ENCODE measurements at places on chromosomes 13 and 19.

- DNase-seq = no peak
These were observed 502.3 kb downstream of the FOXO1 start for GRCh38 chr13:40164133-40164532.

DNA sequence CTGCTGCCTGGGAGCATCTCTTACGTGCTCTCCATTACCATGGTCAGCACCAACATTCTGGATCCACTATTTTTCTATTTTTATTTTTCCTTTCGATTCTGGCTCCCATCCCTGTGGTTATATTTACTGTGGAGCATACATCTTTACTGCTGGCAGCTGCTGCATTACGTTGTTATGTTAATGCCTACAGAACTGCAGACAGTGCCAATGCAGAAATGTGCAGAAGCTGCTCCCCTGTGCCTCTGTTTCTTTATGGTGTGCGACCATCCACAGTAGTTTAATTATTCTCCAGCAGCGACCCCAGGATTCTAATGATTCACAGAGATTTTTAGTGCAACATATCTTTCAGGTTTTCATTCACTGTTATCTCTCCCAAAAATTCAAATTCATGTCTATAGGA, 911.7 kb upstream of the SLITRK6 start:
- DNase-seq = no peak

- DNase-seq = no peak
These were observed 179.6 kb upstream of the HTR2A start for GRCh38 chr13:47076500-47076899.

DNA sequence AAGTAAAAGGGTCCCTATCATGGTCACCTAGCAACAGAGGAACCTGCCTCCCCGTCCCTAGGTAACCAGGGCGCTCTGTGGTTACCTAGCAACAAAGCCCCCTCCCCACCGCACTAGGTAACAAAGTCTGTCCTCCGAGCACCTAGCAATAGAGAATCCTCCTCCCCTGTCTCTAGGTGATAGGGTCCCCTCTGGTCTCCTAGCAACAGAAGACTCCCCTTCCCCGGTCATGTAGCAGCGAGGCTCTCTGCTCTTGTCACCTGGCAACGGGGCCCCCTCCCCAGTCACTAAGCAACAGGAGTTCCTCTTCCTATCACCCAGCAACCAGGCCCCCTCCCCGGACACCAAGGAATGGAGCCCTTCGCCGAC, 307 bp downstream of the JOSD2 start:
- DNase-seq = no peak

GRCh38 chr13:79861731-79862130, 380.8 kb downstream of the NDFIP2 start:
- no peak for DNase-seq

GRCh38 chr13:27359199-27359821, 65.1 kb upstream of the GTF3A start:
- peak; percentile 56 for DNase-seq

DNA sequence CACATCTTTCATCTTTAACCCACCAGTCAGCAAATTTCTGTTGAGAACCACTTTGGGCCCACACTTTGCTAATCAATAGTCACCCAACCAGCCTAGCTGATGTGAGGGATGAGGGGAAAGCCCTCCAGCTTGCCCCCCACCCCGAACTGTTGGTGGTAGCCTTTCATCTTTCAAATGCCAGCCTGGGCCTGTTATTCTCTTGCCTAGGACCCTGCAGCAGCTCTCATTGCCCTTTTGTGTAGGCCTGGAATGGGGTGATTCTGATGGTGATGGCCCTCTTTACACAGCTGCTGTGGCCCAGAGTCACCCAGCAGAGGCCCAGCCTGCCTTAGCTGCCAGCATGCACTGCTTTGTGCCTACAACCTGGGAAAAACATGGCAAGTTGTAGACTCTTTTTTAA, 294.5 kb downstream of the SLC7A1 start:
- no peak for DNase-seq

DNA sequence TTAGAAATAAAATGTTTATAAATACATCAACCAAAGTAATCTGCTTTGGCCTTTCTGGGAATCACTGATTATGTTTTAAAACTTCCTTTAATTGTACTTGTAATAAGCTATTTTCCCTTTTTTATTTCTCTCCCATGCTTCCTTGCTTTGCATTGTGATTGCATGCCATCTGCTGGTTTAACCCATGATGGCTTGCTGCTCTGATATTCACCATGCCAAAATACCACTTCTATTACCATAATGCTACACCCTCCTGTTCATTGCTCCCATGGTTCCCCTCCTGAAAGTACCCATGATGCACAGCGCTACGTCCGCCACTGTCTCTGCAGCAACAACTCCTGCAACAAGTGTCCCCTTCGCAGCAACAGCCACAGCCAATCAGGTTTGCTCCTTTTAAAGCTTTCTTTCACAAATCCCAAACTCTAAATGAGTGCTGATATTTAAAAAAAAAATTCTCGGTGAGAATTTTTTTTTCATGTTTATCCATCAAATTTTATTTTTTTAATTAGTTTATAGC, 67.7 kb upstream of the RAP2A start:
- no peak for DNase-seq

DNA sequence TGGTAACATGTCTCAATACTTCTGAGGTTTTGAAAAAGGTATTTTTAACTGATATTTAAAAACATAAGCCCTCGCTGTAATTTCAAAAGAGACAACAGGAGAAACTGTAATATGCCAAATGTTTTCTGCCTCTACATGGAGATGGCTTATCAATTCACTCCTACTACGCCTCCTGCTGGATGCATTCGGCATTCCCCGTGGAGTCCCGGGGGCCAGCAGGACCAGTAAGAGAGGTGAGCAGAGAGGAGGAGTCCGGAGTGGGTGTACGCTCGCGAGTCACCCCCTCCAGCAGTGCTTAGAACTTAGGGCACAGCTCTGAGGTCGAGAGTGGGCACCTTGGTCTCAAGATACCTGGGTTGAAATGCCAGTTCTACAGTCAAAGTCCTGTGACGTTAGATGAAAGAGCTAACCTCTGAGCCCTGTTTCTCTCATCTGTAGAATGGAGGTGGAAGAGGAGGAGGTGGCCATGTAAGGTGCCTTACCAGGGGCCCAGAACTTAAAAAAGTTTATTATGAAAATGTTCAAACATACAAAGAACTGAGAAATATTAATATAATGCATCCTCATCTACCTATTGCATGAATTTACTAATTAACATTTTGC, 110.2 kb downstream of the STK24 start:
- DNase-seq = peak; percentile 16

GRCh38 chr19:2239771-2240770, 3.4 kb downstream of the SF3A2 start:
- DNase-seq = peak; percentile 49

- DNase-seq = no peak
These were observed 206.5 kb upstream of the TSHZ3 start for GRCh38 chr19:31555634-31556215.

DNA sequence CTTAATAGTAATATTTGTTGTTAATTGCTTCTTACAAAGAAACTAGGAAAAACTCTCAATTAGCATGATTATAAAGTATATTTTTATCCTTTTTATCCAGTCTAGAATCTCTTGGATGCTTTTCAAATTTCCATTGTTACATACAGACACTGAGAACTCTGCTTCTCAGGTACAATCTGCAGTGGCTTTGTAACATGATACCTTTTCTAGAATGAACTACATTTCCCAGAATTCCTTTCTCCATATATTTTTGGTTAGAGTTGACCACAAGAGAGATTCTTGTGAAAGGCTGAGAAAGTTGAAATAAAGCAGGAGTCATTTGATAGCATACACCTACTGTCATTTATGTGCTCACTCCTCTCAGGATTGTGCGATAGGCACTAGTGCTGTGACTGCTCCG, 148.6 kb downstream of the SLITRK6 start:
- DNase-seq = no peak

DNA sequence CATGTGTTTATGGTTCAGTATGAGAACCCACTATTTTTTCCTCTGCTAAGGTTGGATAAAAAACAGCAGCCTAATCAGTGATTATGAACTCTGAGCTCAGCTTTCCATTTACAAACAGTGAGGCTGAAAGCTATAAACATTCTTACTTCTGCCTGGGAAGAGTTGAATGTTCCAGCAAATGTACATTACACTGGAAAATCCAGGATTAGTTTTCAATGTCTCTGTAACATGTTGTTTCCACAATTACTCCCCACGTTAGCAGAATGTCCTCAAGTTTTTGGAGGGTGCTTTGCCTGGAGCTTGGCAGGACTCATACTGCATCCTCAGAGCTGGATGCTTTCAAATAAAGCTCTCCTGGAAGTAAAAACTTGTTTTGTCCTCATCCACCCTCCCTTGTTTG, 150.4 kb downstream of the POSTN start:
- DNase-seq = no peak

- DNase-seq = no peak
These were observed 34.3 kb downstream of the POU4F1 start for GRCh38 chr13:78569029-78569428.

DNA sequence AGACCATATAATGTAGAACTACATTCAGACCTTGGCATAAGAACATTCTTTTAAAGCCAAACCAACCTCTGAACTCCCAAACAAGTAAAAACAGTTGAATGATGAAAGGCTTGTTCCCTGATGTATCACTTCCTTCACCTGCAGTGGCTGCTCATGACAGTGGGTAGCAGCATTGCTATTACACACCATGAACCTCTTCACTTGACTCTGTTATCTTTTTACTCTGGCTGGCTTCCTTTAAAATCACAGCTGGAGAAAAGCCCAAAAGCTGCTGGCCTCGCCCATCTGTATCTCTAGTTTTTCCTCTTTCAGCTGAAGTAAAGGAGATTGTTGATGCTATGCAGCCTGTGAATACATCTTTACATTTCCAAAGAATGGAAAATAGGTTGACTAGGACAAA, 22.6 kb downstream of the THSD1 start:
- DNase-seq = no peak

DNA sequence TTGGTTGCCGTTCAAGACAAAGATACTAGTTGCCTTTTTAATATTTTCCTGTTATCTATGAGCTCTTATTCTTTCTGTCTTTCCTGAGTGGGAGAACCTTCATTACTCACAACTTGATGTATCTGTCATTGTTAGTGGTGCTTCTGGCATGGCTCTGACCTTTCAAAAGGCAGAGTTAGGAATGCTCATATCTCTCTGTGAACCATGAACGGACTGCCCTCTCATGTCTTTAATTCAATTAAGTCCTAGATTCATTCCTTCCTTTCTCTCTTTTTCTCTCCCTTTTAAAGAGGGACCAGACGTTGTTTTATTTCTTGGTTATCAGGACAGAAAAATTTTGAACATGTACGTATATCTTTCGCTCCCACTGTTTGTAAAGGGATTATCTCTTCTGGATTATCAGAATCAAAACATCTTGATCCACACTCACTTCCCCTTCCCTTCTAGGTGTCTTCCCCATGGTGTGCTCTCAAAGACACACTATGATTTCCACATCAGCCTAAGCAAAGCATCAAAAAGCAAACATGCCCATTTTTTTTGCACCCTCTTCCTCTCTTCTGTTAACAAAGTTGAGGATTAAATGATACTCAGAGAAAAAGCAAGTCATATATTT, 90.3 kb downstream of the LRCH1 start:
- no peak for DNase-seq

DNA sequence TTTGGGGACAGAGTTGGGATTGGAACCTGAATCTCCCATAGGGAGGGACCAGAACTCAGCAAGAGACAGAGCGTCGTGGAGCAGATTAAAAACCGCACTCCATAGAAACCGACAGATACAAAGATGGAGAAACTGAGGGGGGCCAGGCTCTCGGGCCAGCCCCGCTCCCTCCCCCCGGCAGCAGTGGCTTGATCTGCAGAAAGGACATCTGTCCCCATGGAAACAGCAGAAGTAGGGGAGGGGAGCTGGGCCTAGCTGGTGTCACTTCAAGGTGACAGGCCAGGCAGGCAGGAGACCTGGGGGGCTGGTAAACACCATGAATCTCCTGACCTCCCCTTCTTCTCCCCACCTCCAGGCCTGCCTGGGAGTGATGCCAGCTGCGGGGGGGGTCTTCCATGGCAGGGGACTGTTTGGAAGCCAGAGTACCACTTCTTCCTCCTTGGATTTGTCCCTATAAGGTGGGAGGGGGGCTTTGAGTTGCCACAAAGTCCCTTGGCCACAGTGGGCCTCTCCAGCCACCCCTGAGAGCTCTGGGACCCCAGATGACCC, 10.9 kb downstream of the TMIGD2 start:
- no peak for DNase-seq

GRCh38 chr19:6199240-6199994, 64.0 kb downstream of the ACSBG2 start:
- DNase-seq = peak; percentile 99

DNA sequence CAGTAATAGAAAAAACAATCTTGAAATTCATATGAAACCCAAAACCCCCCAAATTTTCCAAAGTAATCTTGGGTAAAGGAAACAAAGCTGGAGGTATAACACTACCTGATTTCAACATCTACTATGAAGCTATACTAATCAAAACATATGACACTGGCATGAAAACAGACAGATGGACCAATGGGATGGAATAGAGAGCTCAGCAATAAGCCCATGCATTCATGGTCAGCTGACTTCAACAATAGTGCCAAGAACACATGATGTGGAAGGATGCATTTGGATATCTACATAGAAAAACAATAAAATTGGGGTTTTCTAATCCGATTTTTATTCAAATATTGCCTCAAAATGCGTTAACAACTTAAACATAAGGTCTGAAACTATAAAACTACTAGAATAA, 32.2 kb upstream of the ZNF766 start:
- no peak for DNase-seq

DNA sequence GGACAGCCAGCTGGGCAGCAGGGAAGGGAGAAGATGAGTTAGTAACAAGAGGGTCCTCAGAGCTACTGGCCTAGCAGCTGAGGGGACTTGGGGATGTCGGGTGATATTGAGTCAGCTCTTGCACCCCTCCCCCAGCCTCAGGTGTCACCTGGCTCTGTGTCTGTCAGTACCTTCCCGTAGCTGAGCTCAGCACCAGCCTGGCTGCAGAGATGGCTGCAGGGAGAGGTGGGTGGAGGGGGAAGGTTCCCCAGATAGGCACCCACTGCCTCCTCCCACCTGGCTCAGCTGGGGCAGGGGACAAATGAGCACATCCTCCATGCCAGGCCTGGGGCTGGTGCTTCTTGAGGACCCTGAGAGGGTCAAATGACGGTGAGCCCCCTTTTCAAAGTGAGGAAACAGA, 6.8 kb upstream of the KPTN start:
- no peak for DNase-seq

GRCh38 chr19:18768997-18769891, 21.9 kb downstream of the COMP start:
- no peak for DNase-seq

- DNase-seq = peak; percentile 74
These were observed 37.8 kb upstream of the CXCL17 start for GRCh38 chr19:42480335-42481095.

GRCh38 chr19:50309396-50310125, 19.6 kb downstream of the KCNC3 start:
- no peak for DNase-seq

Measured in T-helper 1 cell (primary cell).